Thyroid gland (tissue), 4 donors: ENCODE measurements at places on chromosomes 4 and X.

DNA sequence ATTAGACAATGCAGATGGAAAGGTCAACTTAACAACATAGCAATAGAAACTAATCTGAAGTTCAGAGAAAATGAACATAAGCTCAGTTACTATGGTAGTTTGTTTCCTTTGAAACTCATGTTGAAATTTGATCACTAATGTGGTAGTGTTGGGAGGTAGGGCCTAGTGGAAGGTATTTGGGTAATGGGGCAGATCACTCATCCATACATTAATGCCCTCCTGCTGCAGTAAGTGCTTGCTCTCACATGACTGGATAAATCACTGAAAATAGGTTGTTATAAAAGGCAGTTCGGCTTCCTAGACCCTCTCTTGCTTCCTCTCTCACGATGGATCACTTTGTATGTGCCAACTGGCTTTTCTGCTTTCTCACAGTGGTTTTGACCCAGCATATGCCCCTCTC lies 567.4 kb upstream of the GALNT7 start:
- no peak overlapping the region for H3K27ac ChIP-seq
- H3K4me3 ChIP-seq, result no peak overlapping the region
- no peaks in the 10 kb centered on the region for H3K27me3 ChIP-seq
- H3K36me3 ChIP-seq, result no peaks in the 10 kb centered on the region
- no peak for DNase-seq
- no peaks in the 10 kb centered on the region for H3K4me1 ChIP-seq

DNA sequence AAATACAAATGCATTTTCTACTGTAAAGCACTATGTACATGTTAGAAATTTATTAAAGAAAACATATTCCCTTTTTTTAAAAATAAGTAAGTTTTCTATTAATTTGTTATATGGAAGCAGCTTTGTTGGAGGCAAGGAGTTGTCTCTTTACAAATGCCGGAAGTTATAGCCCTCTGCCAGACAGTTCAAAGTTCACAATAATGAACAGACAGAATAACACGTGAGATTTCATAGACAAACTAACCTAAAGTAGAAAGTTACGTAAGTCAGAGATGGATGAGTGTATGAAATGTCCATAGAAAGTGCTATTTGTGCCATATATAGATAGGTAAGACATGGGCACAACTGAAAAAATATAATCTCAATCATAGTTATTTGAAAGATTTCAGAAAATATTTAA lies 43.9 kb upstream of the NEIL3 start:
- H3K4me1 ChIP-seq, result no peaks in the 10 kb centered on the region
- H3K4me3 ChIP-seq, result no peak overlapping the region
- H3K27me3 ChIP-seq, result no peaks in the 10 kb centered on the region
- H3K27ac ChIP-seq, result no peak overlapping the region
- DNase-seq, result no peak
- H3K36me3 ChIP-seq, result no peaks in the 10 kb centered on the region

DNA sequence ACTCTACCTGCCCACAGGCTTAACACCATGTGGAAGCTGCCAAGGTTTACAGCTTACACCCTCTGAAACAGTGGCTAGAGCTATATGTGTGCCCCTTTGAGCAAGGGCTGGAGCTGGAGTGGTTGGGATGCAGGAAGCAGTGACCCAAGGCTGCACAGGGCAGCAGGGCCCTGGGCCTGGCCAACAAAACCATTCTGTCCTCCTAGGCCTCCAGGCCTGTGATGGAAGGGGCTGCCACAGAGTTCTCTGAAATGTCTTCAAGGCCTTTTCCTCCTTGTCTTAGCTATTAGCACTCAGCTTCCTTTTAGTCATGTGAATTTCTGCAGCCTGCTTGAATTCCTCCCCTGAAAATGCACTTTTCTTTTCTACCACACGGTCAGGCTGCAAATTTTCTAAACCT lies 84.9 kb downstream of the IL13RA2 start:
- H3K36me3 ChIP-seq, result no peaks in the 10 kb centered on the region
- no peak overlapping the region for H3K4me3 ChIP-seq
- H3K27ac ChIP-seq, result no peak overlapping the region

- no peaks in the 10 kb centered on the region for H3K36me3 ChIP-seq
- H3K27ac ChIP-seq, result no peak overlapping the region
- H3K4me3 ChIP-seq, result no peak overlapping the region
- no peaks in the 10 kb centered on the region for H3K27me3 ChIP-seq
Measured at GRCh38 chrX:74814681-74815080, 110.6 kb downstream of the NEXMIF start.

- DNase-seq, result no peak
- no peaks in the 10 kb centered on the region for H3K27me3 ChIP-seq
- H3K36me3 ChIP-seq, result no peaks in the 10 kb centered on the region
- no peak overlapping the region for H3K27ac ChIP-seq
- H3K4me3 ChIP-seq, result no peak overlapping the region
- no peaks in the 10 kb centered on the region for H3K4me1 ChIP-seq
Measured at GRCh38 chrX:20593402-20593801, 326.7 kb upstream of the RPS6KA3 start.
